ENCODE measurements at places on chromosomes 1 and 21.

- no peak for DNase-seq
Observed at GRCh38 chr1:169699707-169700106, 11.7 kb downstream of the SELL start.

GRCh38 chr1:54549181-54549924, 1.3 kb downstream of the ACOT11 start:
- DNase-seq: no peak

DNA sequence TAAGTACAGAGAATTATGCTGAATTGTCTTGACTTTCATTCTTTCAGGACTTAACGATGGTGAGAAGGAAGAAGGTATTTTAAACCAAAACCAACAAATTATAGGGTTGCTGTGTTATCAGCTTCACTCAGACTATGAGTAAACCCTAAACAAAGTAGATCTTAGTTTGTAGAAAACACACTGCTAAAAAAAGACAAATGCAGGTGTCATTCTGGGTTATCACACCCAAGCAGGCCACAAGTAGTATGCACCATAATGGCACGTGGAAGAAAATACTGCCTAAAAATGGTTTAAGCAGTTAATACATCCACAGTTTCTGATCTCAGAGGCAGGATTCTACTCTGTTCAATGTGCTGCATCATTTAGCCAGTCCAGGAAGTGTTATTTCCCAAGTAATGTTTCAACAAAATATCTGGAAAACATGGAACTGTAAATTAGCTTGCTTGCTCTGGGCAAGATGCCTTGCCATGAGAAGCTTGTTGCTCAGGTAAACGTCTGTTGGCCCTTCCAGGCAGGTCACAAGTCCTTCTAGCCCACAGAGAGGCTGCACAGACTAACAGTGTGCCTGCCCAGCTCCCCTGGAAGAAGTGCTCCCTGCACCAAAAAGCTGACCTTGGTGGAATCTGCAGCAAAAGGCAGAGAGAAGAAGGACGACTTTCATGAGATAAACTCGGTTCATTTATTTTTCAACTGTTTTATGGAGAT, 4.1 kb downstream of the DIPK1A start:
- no peak for DNase-seq

GRCh38 chr1:233661376-233662159, 47.7 kb downstream of the KCNK1 start:
- DNase-seq: no peak

DNA sequence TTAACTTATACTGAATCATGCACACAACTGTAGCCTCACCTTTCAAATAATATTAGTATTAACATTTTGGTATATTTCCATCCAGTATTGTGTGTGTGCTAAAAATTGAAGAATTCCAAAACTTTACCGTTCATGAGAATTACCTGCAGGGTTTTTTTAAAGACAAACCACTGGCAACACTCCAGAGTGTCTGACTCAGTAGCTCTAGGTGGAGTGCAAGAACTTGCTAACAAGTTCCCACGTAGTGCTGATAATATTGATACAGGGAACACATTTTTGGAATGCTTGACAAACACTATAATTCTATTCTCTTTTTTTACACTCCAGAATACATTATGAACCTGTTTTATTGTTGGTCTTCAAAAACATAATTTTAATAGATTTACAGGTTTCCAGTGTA, 27.7 kb upstream of the SLC5A9 start:
- no peak for DNase-seq

GRCh38 chr1:164599272-164599671, 40.3 kb downstream of the PBX1 start:
- DNase-seq: no peak

DNA sequence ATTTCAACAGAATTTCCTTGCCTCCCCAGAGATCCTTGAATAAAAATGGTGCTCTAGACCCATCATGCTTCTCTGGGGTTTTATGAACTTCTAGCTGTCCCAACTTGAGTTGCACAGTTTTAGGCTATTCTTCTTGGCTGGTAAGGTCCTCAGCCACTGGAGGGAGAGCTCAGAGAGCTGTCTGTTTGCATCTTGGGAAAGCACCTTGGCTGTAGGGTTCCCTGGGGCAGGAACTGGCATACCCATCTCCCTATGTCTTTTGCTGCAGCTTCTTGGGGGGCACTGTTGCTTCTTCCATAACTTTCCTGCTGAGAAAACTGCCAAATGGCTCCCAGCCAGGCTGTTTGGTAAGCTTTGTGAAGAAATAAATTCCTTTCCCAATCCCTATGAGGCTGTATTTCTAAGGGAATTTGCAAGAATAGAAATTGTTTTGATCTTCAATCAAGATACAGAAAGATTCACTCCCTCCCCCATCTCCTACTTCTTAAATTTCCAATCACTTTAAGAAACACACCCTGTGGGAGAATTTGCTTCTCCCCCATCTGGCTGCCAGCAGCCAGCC, 8.2 kb upstream of the FMOD start:
- DNase-seq: no peak

- DNase-seq: no peak
Observed at GRCh38 chr1:222068937-222069336, 327.0 kb upstream of the DUSP10 start.

- DNase-seq: no peak
Observed at GRCh38 chr1:42735477-42736105, 4.4 kb downstream of the CLDN19 start.

DNA sequence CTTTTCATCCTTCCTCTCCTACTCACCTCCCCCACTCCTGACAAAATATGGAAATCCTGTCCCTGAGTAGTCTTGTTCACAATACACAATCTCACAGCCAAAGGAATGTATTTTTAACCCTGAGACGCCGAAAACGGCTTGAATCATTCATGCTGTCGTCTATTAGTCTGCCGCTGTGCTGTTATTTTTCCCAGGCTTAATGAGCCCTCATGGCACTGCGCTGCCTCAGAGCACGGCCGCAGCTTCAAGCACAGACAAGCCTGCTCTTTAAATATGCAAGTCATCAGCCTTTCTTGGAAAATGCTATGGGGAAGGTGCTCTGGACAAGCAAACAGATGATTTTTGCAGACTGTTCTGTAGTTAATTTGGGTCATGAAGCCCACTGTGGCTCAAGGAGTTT, 302.7 kb downstream of the DISC1 start:
- no peak for DNase-seq

GRCh38 chr1:45854724-45855123, 51.3 kb downstream of the MAST2 start:
- no peak for DNase-seq

GRCh38 chr1:208868554-208868953, 624.4 kb upstream of the PLXNA2 start:
- no peak for DNase-seq

- no peak for DNase-seq
Observed at GRCh38 chr1:118110580-118110979, 74.4 kb downstream of the SPAG17 start.

DNA sequence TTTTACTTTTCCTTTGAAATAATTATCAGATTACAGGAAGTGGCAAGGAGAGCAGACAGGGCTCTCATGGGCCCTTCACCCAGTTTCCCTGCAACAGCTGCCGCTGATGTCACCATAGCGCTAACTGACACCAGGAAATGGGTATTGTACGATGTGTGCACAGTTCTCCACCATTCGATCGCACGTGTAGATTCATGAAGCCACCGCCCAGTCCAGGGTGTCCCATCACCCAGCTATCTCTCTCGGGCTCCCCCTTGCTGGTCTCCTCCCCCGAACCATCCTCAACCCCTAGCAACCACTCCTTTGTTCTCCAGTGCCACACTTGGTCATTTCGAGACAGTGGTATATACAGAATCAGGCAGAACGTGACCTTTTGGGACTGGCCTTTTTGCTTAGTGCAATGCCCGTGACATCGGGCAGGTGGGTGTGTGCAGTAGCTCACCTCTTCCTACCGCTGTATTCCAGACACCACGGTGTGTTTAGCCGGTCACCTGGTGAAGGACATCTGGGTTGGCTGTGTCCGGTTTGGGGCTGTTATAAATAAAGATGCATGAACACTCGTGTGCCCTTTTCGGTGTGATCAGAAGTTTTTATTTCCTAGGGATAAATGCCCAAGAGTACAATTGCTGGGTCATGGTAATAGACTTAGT, 118.4 kb downstream of the CRYAA start:
- DNase-seq: peak; percentile 53
